ENCODE measurements at places on chromosomes 4 and X. TPM values are rescaled to one million over a fixed set of nuclear protein-coding genes. Genes with fewer than 3 reads are reported as not detected.

Gene PPEF2
- 1.5 TPM for total RNA-seq

Gene NR3C2
- 51.7 TPM for total RNA-seq

Gene GSX2
- total RNA-seq, result not detected

Gene MAOB
- not detected for total RNA-seq

Gene LARP7
- total RNA-seq, result 48.2 TPM

Gene SHROOM4
- not detected for total RNA-seq

Gene TMPRSS11A
- total RNA-seq, result not detected

Gene RXFP1
- total RNA-seq, result not detected

DNA sequence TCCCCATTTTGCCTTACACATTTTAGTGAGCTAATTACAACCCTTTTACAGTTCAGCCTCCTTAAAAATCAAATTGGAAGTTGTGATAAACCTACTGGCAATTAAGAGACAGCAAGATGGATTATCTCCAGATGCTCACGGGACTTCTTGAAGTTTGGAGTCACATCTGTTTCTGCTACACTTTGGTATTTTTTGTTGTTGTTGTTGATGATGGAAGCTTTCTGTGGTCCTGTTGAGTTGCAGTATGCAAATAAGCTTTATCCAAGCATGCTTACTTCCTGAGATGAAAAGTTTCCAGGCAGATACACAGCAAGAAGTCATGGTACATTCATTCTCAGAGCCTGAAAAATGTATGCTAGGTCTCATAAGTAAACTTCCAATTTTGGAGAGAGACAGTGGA is 670.0 kb upstream of the AMOT start:
- H3K36me3 ChIP-seq, result no peaks in the 10 kb centered on the region
- no peaks in the 10 kb centered on the region for H3K27me3 ChIP-seq
- no peak overlapping the region for H3K4me3 ChIP-seq
- no peak overlapping the region for H3K27ac ChIP-seq
- no peaks in the 10 kb centered on the region for H3K4me1 ChIP-seq

DNA sequence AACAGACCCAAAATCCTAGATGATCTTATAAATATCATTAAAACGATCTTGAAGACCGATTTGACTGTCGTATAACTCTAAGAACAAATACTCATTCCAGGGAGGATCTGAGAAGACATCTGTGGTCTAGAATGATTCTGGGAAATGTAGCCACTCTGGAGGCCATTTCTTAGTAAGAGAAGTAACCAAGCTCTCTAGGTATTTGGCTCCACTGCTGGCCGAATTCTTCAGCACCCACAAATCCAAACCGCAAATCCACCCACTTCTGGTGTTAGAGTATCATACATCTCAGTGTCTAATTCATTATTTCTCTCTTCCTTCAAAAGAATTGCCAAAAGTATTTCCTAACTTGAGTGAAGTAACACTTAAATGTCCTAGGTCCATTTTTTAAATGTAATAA is 23.9 kb downstream of the KLHL5 start:
- DNase-seq, result no peak
- no peaks in the 10 kb centered on the region for H3K36me3 ChIP-seq
- no peaks in the 10 kb centered on the region for H3K27me3 ChIP-seq

DNA sequence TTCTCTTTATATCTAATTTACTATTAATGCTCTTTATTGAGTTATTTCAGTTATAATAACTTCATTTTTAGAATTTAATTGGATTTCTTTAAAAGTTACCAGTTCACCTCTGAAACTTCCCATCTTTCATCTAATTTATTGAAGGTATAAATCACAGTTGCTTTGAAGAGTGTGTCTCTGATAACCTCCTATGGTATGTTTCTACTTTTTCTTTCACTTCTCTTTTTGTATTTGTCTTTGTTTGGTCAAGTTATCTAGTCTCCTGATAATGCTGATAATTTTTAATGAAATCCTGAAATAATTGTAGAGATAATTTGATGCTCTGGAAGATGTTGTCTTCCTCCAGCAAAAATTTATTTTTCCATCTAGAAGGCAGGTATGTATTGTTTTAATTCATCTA is 141.6 kb upstream of the NPY2R start:
- H3K4me3 ChIP-seq, result no peak overlapping the region
- H3K36me3 ChIP-seq, result no peaks in the 10 kb centered on the region
- no peaks in the 10 kb centered on the region for H3K27me3 ChIP-seq
- no peak overlapping the region for H3K27ac ChIP-seq
- DNase-seq, result no peak

GRCh38 chr4:1873291-1873690 is 2.1 kb downstream of the NSD2 start:
- no peaks in the 10 kb centered on the region for H3K27me3 ChIP-seq
- H3K4me3 ChIP-seq, result peak overlapping the region; percentile 61
- DNase-seq, result no peak
- H3K36me3 ChIP-seq, result no peaks in the 10 kb centered on the region

DNA sequence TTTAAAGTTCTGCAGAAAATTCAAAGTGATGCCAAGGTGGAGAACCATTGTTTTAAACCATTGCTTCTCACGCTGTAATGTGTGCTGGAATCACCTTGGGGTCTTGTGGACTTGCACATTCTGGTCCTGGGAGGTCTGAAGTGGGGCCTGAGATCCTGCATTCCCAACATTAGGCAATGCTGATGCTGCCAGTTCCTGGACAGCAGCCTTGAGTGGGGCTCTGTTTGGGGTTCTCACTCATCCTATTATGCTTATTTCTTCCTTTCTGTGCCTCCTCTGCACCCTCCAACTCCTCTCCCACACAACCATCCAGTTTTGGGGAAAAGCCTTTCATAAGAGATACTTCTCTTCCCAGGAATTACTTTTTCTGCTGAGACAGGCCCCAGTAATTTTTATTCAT is 44.2 kb upstream of the RASSF6 start:
- H3K4me1 ChIP-seq, result no peaks in the 10 kb centered on the region
- H3K36me3 ChIP-seq, result no peaks in the 10 kb centered on the region
- H3K27me3 ChIP-seq, result no peaks in the 10 kb centered on the region
- H3K27ac ChIP-seq, result no peak overlapping the region
- H3K4me3 ChIP-seq, result no peak overlapping the region

DNA sequence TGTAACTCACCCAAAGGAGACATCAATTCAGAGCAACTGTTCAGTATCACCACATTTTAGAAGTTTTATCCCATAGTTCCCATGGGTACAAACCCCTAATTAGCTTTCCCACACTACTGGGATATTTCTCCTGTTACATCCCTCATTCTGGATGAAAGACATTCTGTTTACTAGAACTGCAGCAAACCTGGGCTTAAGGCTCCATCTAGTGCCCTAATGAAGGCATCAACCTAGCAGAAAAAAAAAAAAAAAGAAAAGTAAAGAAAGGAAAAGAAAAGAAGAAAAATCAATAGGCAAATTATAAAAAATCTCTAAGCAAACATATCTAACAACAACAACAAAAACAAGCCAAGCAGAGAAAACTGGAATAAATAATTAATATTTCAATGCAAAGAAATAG is 133.7 kb upstream of the CPXCR1 start:
- H3K4me3 ChIP-seq, result no peak overlapping the region
- H3K27me3 ChIP-seq, result no peaks in the 10 kb centered on the region
- H3K27ac ChIP-seq, result no peak overlapping the region
- H3K36me3 ChIP-seq, result no peaks in the 10 kb centered on the region

- no peaks in the 10 kb centered on the region for H3K4me1 ChIP-seq
- H3K27ac ChIP-seq, result no peak overlapping the region
- H3K4me3 ChIP-seq, result no peak overlapping the region
- H3K36me3 ChIP-seq, result no peaks in the 10 kb centered on the region
Observed at GRCh38 chrX:24682739-24683432, 10.8 kb upstream of the POLA1 start.

- H3K4me3 ChIP-seq, result no peak overlapping the region
- no peak overlapping the region for H3K27ac ChIP-seq
- no peaks in the 10 kb centered on the region for H3K36me3 ChIP-seq
Observed at GRCh38 chrX:112651766-112652165, 28.0 kb downstream of the LHFPL1 start.

- no peaks in the 10 kb centered on the region for H3K4me1 ChIP-seq
- no peak overlapping the region for H3K4me3 ChIP-seq
- no peak for DNase-seq
- H3K27me3 ChIP-seq, result no peaks in the 10 kb centered on the region
Observed at GRCh38 chrX:21487832-21488231, 113.6 kb downstream of the CNKSR2 start.

Measured in naive thymus-derived CD4-positive, alpha-beta T cell (primary cell).